ENCODE measurements at places on chromosomes 11 and 22.

DNA sequence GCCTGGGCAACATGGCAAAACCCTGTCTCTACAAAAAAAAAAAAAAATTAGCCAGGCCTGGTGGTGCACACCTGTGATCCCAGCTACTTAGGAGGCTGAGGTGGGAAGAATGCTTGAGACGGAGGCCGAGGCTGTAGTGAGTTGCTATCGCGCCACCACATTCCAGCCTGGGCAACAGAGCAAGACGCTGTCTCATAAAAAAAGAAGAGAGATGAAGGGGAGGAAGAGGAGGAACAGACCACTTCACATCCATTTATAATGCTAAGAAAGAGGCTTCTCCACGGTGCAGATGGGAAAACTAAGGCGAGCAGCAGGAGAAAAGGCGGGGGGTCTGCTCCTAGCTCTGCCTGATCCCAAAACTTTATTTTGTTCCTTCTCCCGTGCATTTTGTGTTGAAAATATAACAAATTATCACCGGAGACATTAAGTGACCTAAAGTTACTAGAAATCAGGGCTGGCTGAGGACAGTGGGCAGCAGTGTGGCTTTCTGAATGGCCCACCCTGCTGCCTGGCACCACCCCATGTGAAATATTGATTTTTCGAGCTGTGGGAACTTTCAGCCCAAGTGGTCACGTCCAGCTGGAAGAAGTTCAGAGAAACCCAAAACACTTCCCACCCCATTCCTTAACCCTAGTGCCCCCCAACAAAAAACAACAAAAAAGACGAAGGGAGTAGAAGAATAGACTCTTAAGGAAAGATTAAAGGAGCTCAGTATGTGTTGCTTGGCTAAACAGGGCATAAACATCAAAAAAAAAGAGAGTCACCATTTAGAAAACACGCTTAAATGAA lies 9.5 kb downstream of the MYH9 start:
- DNase-seq = no peak

GRCh38 chr11:1714908-1715885 lies 18.2 kb downstream of the KRTAP5-6 start:
- no peak for DNase-seq

- DNase-seq = no peak
Measured at GRCh38 chr11:35267504-35267903, 128.5 kb downstream of the CD44 start.

GRCh38 chr11:68977781-68978625 lies 2.8 kb downstream of the MRGPRD start:
- DNase-seq = no peak

- no peak for DNase-seq
Measured at GRCh38 chr11:14022251-14022650, 59.7 kb downstream of the SPON1 start.

- DNase-seq = no peak
Measured at GRCh38 chr22:23267226-23268043, 87.1 kb downstream of the BCR start.

- no peak for DNase-seq
Measured at GRCh38 chr22:41561788-41562187, 978 bp downstream of the CSDC2 start.

GRCh38 chr22:44398856-44399837 lies 86.4 kb upstream of the SHISAL1 start:
- DNase-seq = no peak

DNA sequence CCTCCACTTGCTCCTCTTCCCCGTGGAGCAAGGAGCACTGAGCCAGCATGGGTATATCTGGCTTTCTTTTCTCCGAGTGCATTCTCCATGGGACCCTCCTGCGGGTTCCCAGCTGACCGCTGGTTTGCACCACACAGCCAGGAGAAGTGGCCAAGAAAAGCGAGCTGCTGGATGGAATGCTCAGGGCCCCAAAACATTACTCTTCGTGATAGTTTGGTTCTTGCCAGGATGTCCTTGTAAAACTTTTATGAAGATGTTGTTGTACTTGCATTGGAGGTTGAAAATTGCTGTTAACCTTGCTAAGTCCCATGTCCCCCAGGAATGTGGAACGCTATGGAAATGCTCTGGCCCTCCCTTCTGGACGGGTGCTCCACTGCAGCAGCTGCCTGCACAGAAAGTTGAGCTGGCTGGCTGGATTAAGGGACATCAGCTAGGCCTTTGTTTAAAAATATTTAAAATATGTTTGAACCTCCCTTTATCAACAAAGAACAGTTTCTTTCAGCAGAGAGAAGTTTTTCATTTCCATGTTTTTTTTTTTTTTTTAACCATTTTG lies 68.7 kb downstream of the ZNRF3 start:
- DNase-seq = no peak
